ENCODE measurements at places on chromosomes 12 and 14.

GRCh38 chr12:94286583-94287244, 138.3 kb downstream of the PLXNC1 start:
- no peak for DNase-seq

GRCh38 chr12:122412851-122413433, 9.5 kb downstream of the CLIP1 start:
- DNase-seq, result no peak

DNA sequence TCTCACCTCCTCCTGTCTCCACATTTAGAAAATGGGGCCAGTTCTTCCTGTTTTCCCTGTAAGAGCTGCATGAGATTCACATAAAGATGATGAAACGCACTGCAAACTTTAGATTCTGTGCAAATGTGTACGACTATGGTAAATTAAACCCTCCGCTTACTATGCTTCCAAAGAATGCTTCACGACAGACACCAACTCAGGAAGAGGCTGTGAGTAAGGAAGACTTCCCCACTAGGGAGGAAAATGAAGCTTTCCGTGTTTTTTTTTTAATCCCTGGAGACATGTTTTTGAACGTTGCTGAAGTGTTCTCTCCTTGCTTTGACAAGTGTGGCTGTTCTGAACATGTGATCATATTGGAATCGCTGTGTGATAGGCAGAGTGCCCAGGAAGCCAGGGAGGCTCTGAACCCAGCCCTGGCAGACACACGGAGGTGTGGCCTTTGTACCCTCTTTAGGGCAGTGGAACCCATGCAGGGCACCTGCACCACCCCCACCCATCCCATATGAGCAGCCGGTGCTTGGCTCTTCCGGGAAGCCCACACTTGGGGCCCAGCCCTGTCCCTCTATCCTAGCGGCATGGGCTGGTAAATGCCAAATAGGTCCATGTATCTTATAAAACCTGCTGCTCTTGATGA, 7.5 kb upstream of the SYNE3 start:
- DNase-seq, result no peak

DNA sequence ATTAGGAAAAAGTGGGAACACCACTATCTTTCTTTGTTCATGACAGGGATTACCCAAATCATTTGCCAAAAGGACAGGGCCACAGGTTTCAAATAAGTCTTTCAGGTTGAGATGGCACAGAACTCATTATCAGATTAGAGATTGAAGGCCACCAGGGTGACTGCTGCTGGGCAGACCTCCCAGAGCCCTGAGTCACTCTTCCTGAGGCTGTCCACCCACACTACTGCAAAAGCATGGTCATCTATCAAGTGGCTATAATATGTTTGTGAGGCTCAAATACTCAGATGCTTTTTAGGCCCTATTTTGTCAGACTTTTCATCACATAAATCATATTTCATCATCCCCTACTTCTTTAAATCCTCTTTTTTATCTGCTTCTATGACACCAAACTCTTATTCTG, 155.3 kb upstream of the CCDC196 start:
- DNase-seq, result no peak

DNA sequence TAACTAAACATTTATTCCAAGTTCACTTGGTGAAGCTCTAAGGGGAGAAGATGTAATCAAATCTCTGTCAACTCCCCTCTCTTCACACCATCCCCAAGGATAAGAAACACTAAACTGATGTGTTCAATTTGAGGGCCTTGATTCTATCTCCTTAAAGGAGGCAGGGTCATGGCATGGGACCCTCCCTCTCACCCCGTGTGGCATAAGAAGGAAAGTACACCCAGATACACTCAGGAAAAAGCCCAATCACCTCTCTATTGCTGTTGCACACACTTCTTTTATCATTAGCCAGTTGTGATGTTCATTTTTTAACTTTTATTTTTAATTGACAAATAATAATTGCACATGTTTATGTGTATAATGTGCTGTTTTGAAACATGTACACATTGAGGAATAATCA, 35.1 kb downstream of the WASHC3 start:
- DNase-seq, result no peak

DNA sequence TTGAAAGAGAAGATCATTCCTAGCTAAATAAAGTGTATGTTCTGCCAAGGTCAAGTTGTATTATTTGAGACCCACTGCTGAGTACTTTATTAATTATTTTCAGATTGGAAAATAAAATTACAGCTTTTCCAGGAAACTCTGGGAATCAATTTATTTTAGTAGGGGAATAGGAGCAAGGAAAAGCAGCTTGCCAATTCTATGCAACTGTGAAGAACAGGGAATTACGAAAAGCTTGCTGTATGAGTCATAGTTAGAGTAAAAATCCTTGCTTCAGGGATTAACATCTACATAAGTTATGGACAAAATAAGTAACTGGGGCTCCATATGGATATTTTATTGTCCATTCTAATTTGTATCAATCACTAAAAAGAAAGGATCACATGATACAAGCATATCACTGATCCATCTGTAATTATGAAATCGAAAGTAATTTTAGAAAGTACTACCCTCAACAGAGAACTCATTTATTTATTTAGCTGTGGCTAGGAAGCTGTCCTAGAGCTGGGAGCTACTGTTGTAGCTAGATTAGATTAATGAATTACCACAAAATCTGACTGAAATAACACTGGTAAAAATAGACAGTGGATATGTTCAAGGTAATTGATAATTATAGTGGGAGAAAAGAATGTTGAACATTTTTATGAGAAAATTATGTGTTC, 303.5 kb upstream of the NPAS3 start:
- DNase-seq, result no peak

GRCh38 chr12:68490476-68490875, 120.2 kb upstream of the RAP1B start:
- DNase-seq, result no peak

- no peak for DNase-seq
Measured at GRCh38 chr14:20415782-20416206, 2.5 kb upstream of the TEP1 start.

- DNase-seq, result no peak
Measured at GRCh38 chr12:22126758-22127157, 80.7 kb downstream of the CMAS start.

DNA sequence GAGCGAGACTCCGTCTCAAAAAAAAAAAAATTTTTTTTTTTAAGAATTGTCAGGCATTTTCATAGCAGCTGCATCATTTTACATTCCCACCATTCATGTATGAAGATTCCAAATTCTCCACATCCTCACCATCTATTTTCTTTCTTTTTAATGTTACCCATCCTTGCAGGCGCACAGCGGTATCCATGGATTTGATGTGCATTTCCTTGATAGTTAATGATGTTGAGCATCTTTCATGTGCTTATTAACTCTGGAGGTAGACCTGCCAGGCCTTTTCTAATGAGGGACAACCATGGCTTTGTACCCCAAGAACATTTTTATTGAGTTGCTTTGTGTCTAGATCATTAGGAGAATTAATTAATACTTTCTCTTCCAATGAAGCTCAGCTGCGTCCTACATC, 1.6 kb upstream of the RNF34 start:
- DNase-seq, result no peak

DNA sequence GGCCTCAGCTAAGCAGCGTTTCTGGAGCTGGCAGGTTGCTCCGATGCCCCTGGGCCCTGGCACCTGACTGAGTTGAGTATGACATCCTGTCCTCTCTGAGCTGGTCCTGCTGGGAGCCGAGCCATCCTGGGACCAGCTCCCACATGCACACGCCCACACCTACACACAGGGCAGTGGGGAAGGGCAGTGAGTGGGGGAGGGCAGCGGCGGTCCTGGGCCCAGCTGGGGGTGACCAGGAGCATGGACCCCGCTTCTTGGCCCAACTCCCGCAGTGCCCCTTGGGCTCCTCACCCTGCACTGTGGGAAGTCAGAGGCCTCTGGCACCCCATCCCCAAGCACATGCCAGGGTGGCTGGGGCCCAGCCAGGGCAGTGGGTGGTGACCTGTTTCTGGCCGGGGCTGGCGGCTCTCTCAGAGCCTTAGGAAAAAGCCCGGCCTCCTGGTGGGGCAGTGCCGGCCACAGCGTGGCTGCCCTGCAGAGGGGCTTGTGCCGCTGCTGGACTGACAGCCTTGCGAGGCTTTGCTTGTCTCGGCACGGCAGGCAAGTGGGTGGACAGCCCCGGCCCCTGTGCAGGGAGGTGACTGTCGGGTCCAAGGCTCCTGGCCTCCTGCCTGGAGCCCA, 5.9 kb upstream of the CRIP2 start:
- no peak for DNase-seq

DNA sequence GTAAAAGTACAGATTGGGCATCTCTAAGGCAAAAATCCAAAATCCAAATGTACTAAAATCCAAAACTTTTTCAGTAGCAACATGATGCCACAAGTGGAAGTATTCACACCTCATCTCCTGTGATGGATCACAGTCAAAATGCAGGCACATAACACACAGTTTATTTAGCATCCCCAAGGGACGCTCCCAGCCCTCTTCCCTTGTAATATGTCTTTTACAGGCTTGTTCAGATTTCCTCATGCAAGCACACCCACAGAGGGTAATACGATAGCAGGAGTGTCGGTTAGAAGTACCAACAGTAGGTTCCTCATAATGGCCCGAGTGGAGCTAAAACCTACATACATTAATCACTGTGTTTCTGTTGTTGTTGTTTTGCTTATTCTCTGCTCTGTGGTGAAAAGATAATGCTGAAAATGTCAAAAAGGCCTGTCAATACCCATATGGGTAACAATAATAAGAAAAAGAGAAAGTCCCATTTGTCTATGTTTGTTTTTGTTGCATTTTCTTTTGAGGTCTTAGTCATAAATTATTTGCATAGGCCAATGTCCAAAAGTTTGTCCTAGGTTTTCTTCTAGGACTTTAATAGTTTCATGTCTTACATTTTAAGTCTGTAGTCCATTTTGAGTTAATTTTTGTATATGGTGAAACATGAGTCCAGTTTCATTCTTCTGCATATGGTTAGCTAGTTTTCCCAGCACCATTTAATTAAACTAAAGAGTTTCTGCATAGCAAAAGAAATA, 133.1 kb downstream of the LRIG3 start:
- DNase-seq, result no peak

GRCh38 chr12:130611026-130611905, 104.8 kb downstream of the RIMBP2 start:
- DNase-seq, result no peak

GRCh38 chr12:113582521-113583218, 111.0 kb upstream of the LHX5 start:
- DNase-seq, result no peak

GRCh38 chr12:110543252-110543959, 39.7 kb downstream of the PPTC7 start:
- DNase-seq, result peak; percentile 83

DNA sequence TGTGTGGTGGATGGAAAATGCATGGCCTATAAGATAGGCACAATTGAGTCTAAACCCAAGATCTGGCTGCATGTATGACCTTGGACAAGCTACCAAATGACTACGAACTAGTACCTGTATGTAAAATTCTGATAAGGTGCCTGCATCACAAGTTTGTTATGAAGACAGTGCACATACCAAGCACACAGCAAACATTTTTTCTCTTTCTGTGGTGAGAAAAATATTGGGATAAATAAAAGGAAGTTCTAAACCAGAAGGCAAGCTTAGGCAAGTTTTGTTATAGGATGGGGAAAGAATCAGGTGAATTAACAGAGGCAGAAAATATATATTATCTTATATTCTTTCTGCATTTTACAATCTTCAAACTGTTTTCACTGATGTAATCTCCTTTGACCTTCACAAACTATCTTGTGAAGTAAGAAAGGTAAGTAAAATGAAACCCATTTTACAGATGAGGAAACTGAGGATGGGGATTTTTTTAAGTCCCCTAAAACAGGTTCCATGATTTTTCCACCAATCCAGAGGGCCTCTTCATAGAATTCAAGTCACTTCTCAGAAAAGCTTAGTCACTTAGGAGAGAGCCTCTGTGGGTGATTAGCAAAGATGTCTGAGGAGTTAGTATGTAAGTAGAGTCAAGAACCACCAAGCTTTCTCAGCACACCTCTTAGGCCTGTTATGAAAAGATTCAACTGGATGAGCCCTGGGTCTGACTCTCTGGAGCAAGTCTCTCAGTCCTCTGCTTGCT, 132.0 kb upstream of the RAP1B start:
- DNase-seq, result no peak

- no peak for DNase-seq
Measured at GRCh38 chr12:51192284-51192671, 19.3 kb upstream of the TFCP2 start.

- DNase-seq, result no peak
Measured at GRCh38 chr14:89719366-89720075, 235.0 kb downstream of the EFCAB11 start.

DNA sequence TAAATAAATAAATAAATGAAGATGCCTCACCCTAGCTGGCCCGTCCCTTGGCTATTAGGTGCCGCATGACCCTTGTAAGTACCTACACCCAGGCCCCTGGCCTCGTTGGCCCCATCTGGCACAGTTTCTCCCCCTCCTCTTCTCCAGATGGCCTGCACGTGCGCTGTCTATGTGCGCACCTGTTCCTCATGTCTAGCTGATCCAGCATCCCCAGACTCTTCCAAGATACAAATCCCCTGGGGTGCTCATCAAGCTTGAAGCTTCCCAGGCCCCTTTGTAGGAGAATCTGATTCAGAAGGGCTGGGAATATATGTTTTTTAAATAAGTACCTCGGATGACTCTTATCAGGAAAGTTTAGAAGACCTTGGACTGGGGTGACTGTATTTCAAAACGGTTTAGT, 133.3 kb downstream of the CHST11 start:
- DNase-seq, result no peak

- DNase-seq, result peak; percentile 79
Measured at GRCh38 chr12:26122681-26123481, 2.0 kb downstream of the BHLHE41 start.

DNA sequence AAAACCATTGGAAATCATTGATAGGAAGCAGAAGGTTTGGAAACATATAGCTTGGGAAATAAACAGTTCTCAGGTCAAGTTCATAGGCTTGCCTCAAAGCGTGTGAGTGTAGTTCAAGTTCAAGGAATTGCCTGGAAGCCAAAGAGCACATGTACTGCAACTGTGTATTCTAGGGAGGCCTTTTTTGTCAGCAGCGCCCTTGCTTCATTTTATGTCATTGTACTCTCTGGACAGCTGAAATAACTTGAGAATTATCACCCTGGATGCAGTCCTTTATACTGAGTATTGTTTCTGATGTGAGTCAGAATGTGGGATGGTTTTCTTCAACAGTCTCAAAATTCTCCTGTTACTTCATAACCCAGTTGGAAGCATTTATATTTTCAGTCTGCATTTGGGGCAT, 16.0 kb upstream of the EVL start:
- DNase-seq, result no peak

- no peak for DNase-seq
Measured at GRCh38 chr12:48990552-48990951, 8.6 kb downstream of the DDN start.

DNA sequence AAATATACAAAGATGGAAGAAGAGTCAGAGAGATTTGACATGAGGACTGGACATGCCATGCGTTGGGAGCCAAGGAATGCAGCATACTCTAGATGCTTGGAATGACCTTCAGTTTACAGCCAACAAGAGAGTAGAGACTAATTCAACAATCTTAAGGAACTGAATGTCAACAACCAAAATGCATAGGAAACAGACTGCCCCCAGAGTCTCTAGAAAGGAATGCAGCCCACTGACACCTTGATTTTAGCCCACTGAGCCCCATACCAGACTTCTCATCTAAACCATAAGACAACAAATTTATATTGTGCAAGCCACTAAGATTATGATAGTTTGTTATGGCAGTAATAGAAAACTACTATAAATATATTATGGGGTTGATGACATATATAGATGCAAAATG, 611.2 kb downstream of the RPS29 start:
- no peak for DNase-seq

Measured in upper lobe of right lung (tissue), 1 donor.